ENCODE measurements at places on chromosomes 2 and 18.
A peak's percentile ranks its signal among the peaks of the same experiment; 100 is the strongest.

DNA sequence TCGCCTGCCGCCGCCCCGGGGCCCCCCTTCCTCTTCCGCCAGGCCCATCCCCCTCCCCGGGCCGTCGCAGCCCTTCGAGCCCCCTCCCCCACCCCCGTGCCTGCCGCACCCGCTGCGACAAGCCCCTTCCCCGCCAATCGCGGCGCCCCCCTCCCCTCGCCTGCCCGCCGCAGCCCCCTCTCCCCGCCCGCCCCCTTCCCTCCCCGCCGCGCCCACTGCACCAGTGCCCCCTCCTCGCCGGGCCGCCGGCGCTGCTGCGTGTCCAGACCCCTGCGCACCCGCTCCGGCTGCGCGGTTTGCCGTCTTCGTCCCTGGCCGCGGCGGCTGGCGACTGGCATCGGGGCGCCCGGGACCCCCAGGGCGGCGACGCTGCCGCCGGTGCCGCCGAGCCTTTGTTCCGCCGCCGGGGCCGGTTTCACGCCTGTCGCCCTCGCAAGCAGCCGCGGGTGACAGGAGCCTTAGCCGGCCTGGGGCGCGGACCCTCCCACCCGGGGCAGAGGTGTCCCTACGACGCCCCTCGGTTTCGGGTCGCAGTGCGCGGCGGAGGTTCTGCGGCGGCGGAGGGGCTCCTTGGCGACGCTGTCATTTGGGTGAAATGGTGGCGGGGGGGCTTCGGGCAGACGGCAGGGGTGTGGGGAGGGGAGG lies 18.1 kb downstream of the GPC1 start:
- no peak for DNase-seq

- no peak for DNase-seq
These were observed 100.6 kb downstream of the BABAM2 start for GRCh38 chr2:27991146-27991545.

DNA sequence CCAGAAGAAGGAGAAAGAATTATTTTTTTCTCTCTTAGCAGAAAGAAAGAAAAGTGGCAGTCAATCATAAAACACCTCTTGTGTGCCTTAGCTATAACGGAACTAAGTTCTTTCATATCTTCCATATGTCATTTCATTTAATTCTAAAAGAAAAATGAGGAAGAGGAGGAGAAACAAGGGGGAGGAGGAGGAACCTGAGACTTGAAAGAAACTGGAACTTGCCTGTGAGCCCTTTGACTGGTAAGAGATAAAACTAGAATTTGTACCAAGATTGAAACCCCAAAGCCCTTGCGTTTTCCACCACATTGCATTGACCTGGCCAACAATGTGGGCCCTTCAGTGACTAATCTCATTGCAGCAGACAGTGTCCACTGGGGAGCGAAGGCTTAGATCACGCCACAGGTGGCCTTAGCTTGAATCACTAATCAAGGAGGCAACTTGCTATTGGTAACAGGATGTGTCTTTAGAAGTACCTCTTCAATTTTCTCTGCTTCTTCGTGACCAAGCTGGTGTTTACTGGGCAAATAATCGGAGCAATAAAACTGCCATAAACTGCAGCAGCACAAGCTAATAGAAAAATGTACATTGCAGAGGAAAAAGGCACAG lies 307.9 kb downstream of the CLIP4 start:
- no peak for DNase-seq

- no peak for DNase-seq
These were observed 60.6 kb downstream of the ACKR3 start for GRCh38 chr2:236629961-236630872.

- no peak for DNase-seq
These were observed 131.8 kb downstream of the DTNA start for GRCh38 chr18:34841891-34842290.

- no peak for DNase-seq
These were observed 2.9 kb upstream of the MGAT5 start for GRCh38 chr2:134250840-134251461.

GRCh38 chr2:57450170-57450569 lies 596.4 kb upstream of the VRK2 start:
- DNase-seq: no peak

GRCh38 chr2:241035142-241035817 lies 36.9 kb downstream of the SNED1 start:
- DNase-seq: peak; percentile 31

GRCh38 chr2:167404627-167405284 lies 516.5 kb downstream of the XIRP2 start:
- DNase-seq: no peak

- no peak for DNase-seq
These were observed 207.0 kb upstream of the VWC2L start for GRCh38 chr2:214203744-214204289.

DNA sequence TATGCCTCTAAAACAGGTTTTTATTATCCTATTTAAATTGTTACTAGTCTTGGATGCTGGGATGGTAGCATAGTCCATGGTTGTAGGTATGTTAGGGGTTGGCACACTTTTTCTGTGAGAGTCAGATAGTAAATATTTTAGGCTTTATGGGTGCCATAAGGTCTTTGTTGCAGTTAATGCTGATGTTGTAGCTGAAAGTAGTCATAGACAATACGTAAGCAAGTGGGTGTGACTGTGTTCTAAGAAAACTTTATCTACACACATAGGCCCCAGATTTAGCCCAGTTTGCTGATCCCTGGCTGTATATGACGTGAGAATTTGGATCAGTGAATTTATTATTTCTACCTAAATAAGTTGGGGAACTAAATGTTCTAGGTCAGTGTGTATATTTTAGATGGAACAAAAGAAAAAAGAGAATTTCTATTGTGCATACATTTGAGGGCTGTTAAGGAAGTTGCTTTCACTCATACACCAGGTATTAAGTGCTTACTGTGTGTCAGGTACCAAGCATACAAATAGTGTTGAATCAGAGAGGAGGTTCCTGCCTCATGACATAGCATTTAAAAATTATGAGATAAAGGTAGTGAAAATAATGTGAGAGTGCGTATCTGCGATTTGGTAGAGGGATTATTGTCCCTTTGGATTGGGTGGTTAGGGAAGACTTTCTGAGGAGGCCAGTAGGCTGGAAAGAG lies 39.4 kb downstream of the AGFG1 start:
- no peak for DNase-seq

DNA sequence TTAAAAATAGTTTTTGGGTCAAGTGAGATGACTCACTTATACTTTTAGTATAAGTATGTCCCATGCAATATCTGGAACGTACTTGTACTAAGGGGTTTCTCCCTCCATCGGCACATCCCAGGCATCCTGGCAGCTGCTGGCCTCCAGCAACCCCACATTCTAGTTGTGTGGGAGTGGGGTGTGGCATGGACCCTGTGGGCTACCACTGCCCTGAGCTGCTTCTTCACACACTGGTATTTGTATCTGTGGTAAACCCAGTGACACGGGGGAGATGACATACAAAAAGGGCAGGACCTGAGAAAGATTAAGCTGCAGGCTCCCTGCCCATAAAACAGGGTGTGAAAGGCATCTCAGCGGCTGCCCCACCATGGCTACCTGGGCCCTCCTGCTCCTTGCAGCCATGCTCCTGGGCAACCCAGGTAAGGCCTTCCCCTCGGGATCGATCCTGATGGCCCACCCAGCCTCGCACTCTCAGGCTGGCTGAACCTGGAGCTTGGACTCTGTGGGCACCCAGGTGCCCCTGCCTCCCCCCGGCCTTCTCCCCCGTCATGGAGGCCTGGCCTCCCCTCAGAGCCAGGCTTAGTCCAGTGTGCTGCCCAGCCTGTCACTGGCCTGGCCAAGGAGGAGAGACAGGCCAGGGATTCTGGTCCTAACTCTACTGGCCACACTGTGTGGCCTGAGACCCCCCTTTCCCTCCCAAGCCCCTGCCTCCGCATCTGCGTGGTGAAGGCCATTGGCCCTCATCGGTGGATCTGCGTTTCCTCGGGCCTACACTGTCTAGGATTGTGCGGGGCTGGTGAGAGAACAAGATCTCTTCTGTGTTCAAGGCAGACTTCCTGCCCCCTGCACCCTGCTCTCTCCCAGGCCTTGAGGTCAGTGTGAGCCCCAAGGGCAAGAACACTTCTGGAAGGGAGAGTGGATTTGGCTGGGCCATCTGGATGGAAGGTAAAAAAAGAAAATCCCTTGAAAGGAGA lies at the start of gene GNLY:
Gene GNLY, plus strand, starts transcription at position 307 of the 974 bp plus-strand sequence. Its CDS starts 61 bp downstream, at position 368.
- no peak for DNase-seq

DNA sequence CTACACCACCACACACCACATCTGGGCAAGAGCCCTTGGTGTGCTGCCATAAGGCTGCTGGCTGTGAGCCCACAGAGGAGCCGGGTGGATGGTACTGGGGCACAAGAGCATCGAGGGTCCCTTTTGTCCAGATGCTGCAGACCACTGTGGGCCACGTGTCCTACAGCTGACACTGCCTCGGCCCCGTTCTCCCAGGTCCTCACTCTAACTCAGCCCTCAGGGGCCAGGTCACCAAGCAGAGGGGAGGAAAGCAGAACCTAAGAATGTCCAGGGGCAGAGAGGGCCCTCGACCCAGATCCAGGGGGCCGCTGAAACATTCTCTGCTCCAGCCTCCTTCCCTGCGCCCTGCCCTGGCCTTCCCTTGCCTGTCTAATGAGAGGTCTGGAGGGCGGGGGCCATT lies 91.7 kb upstream of the ASB18 start:
- no peak for DNase-seq

DNA sequence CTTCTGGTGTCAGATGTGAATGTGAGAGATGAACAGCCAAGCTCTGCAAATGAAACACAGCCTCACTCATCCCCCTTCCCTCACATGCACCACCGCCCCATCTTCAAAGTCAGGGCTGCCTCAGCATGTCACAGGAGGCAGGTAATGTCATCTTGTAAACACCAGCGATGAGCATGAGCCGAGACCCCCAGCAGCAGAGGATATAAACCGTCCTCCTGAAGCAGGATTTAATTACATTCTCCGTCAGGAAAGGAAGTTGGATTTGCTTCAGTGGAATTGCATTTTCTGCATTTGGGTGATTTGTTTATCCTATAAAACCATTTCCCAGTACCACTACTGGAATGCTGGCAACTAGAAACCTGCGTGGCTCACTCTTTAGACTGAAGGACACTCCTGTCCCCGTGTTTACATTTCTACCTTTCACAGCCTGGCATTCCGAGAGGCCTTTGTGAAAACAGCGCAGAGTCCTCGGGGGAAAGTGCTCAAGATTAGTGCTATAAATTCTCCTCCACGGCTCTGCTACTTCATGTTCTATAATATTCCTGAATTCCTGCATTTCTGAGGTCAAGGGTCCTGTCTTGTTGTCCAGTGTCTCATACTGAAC lies 619.2 kb downstream of the IRS1 start:
- no peak for DNase-seq

GRCh38 chr2:137123226-137123625 lies 357.9 kb downstream of the THSD7B start:
- DNase-seq: no peak

GRCh38 chr18:45850021-45850420 lies 24.5 kb downstream of the SIGLEC15 start:
- DNase-seq: no peak

GRCh38 chr2:167122389-167122788 lies 234.1 kb downstream of the XIRP2 start:
- DNase-seq: no peak

DNA sequence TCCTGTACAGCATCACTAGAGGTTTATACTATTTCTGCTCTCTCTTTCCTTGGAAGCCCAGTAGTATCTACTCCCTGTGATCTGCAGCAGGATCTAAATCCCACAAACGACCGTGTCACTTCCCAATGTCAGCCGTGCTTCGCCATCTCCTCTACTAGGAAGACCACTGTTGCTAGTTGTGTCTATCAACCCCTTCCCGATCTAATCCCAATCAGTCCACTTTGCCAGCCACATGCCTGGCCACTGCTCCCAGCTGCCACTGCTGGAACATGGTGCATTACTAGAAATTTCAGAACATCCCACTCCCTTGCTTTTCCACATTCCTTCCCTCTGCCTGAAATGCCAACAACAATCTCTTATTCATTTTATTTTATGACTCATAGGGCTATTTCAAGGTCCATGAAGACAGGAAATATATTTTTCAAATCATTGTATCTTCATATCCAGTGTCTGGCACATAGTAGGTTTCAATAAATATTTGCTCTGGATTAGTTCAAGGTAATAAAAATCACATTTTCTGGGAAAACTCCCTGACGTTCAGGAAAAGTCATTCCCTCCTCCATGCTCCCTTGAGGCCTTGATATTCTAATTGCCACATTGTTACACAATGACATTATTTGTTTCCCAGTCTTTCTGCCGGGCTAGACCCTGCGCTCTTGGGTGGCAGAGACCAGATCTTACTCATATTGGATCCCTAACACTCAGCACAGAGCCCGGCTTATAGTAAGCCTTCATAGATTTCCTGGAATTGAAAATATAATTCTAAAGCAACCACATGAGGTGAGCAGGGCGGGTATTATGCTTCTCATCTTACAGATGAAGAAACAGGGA lies 2.1 kb upstream of the TRIB2 start:
- no peak for DNase-seq

DNA sequence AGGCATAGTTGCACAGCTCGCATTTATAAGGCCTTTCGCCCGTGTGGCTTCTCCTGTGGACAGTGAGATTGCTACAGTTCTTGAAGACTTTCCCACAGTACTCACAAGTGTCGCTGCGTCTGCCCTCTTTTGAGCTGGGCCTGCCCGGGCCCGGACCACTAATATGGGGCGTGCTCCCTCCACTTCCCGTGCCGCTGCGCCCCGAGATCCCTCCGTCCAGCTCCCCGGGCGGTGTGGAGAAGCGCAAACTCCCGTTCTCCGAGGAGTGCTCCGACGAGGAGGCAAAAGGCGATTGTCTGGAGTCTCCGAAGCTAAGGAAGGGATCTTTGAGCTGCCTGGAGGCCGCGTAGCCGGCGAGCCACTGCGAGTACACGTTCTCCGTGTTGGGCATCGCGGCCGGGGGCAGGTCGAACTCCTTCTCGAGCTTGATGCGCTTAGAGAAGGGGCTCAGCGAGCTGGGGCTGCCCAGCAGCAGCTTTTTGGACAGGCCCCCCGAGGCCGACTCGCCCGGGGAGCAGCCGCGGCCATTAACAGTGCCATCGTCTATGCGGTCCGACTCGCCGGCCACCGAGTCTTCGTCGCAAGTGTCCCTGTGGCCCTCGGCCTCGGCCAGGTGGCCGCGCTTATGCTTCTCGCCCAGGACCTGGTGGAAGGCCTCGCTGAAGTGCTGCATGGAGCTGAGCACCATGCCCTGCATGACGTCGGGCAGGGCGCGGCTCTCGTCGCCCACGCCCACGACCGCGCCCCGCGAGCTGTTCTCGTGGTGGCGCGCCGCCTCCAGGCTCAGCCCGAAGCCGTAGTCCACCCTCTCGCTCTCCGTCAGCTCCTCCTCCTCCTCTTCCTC lies 92.7 kb downstream of the BCL11A start:
- DNase-seq: no peak

GRCh38 chr2:231604101-231604684 lies 11.5 kb downstream of the TEX44 start:
- peak; percentile 70 for DNase-seq

All from naive B cell (primary cell).